ENCODE measurements at places on chromosomes 6 and 20.
A peak's percentile ranks its signal among the peaks of the same experiment; 100 is the strongest.

GRCh38 chr20:37238935-37239451, 22.6 kb downstream of the GHRH start:
- no peak overlapping the region for H3K4me3 ChIP-seq
- peaks cover 34% of the 10 kb centered on the region for H3K4me1 ChIP-seq
- DNase-seq, result no peak
- H3K36me3 ChIP-seq, result peaks cover 83% of the 10 kb centered on the region
- no peaks in the 10 kb centered on the region for H3K27me3 ChIP-seq

DNA sequence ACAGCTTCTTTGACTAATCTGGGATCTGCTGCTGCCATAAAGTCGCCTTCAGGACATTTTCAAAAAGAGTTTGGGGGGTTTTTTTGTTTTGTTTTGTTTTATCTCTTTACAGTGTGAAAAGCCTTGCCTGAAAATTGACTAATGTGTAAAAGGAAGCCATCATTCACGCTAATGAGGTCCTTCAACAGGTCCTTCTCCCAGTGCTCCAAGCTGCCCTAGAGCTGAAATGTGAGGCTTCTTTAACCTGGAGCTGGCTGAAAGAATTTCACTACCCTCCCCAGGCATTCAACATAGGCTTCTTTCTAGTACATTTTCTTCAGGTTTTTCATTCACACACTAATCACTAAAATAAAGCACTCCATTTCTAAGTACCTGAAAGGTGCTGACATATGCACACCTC, 145.1 kb upstream of the PRDM1 start:
- H3K36me3 ChIP-seq, result no peaks in the 10 kb centered on the region
- H3K27me3 ChIP-seq, result no peaks in the 10 kb centered on the region
- no peak overlapping the region for H3K27ac ChIP-seq
- H3K4me3 ChIP-seq, result no peak overlapping the region
- DNase-seq, result no peak

- H3K27me3 ChIP-seq, result no peaks in the 10 kb centered on the region
- H3K4me3 ChIP-seq, result no peak overlapping the region
- H3K4me1 ChIP-seq, result no peaks in the 10 kb centered on the region
- H3K27ac ChIP-seq, result no peak overlapping the region
- DNase-seq, result no peak
Measured at GRCh38 chr6:2196079-2196679, 49.2 kb downstream of the GMDS start.

GRCh38 chr20:48603819-48604405, 223.9 kb downstream of the PREX1 start:
- H3K36me3 ChIP-seq, result no peaks in the 10 kb centered on the region
- H3K4me3 ChIP-seq, result no peak overlapping the region

DNA sequence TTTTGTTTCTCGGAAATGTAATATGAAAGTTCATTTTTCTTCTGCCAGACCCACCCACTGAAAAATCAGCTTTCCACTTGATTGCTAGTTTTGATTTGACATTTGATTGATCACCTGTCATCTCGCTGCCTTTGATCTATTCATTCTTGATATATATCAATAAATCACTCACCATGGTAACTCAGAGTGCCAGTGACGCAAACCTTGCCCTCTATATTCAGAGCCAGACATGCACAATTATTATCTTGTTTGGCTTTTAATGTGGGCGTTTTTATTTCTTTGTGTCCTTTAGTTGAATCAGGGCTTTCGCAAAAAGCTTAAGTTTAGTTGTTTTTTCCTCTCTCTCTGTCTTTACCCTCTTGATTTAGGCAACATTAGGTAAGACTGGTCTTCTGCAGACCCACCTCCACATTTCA, 2.0 kb downstream of the TSHZ2 start:
- H3K27me3 ChIP-seq, result no peaks in the 10 kb centered on the region
- DNase-seq, result no peak
- H3K27ac ChIP-seq, result no peak overlapping the region
- H3K36me3 ChIP-seq, result no peaks in the 10 kb centered on the region
- H3K4me1 ChIP-seq, result peaks cover 4% of the 10 kb centered on the region
- H3K4me3 ChIP-seq, result peak overlapping the region; percentile 44

DNA sequence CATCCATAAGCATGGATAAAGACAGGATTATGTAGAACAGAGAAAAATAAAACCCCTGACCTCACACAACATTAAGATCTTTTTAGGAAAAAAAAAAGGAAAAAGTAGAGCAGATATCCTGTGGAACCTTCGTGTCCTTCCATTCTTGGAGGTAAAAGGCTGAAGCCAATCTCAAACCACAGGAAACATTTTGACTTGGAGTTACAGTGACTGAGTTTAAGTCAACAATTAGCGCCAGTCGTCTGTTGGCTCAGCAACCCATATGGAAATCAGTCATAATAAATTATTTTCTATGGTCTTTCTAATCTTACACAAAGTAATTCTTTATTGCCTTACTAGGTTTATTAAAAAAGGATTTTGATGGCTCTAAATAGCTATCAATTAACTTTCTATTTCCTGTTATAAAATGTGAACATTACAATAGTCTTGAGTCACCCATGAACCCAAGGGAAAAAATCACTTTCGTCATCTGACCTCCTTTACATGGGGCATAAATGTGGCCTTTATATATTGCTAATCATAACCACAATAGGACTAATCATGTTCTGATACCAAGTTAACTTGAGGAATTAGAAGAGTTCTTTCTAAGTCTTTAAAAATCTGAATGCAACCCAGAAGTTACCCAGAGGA, 592.9 kb downstream of the TFAP2B start:
- no peaks in the 10 kb centered on the region for H3K4me1 ChIP-seq
- no peak overlapping the region for H3K27ac ChIP-seq
- H3K36me3 ChIP-seq, result no peaks in the 10 kb centered on the region
- H3K4me3 ChIP-seq, result no peak overlapping the region
- DNase-seq, result no peak
- H3K27me3 ChIP-seq, result no peaks in the 10 kb centered on the region

- no peaks in the 10 kb centered on the region for H3K36me3 ChIP-seq
- H3K27me3 ChIP-seq, result no peaks in the 10 kb centered on the region
- DNase-seq, result no peak
- H3K27ac ChIP-seq, result no peak overlapping the region
- H3K4me1 ChIP-seq, result no peaks in the 10 kb centered on the region
Measured at GRCh38 chr20:4488407-4489339, 233.0 kb upstream of the PRND start.

- peaks cover 14% of the 10 kb centered on the region for H3K4me1 ChIP-seq
- no peaks in the 10 kb centered on the region for H3K27me3 ChIP-seq
- no peak overlapping the region for H3K4me3 ChIP-seq
- no peaks in the 10 kb centered on the region for H3K36me3 ChIP-seq
- no peak for DNase-seq
- no peak overlapping the region for H3K27ac ChIP-seq
Measured at GRCh38 chr6:165647041-165647440, 16.0 kb downstream of the PDE10A start.

GRCh38 chr6:90859612-90860011, 272.7 kb upstream of the MAP3K7 start:
- H3K4me3 ChIP-seq, result no peak overlapping the region
- no peak overlapping the region for H3K27ac ChIP-seq
- no peaks in the 10 kb centered on the region for H3K36me3 ChIP-seq

DNA sequence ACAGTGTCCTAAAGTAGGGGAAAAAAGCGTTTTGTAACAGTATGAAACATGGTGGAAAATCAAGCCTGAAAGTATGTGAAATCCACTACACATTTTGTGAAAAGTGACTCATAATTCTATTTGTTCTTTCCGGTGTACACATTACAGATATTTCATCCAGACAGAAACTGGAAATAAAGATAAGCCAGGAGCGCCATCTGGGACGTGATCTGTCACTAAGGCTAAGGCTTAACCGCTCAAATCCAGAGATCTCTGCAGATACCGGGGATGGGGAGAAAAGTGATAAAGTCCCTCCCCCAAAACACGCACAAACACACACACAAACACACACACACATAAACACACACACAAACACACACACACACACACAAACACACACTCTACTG, 26.6 kb upstream of the SRSF6 start:
- no peaks in the 10 kb centered on the region for H3K36me3 ChIP-seq
- no peak for DNase-seq
- no peak overlapping the region for H3K4me3 ChIP-seq
- H3K27me3 ChIP-seq, result no peaks in the 10 kb centered on the region
- H3K27ac ChIP-seq, result no peak overlapping the region

- no peak for DNase-seq
- peaks cover 63% of the 10 kb centered on the region for H3K36me3 ChIP-seq
- H3K4me3 ChIP-seq, result no peak overlapping the region
- no peaks in the 10 kb centered on the region for H3K27me3 ChIP-seq
- no peaks in the 10 kb centered on the region for H3K4me1 ChIP-seq
Measured at GRCh38 chr6:36217946-36218345, 21.4 kb downstream of the BRPF3 start.

GRCh38 chr6:75213112-75213511, 7.3 kb upstream of the COL12A1 start:
- H3K27me3 ChIP-seq, result no peaks in the 10 kb centered on the region
- H3K4me3 ChIP-seq, result no peak overlapping the region
- H3K36me3 ChIP-seq, result no peaks in the 10 kb centered on the region
- no peak overlapping the region for H3K27ac ChIP-seq

- H3K4me1 ChIP-seq, result no peaks in the 10 kb centered on the region
- no peaks in the 10 kb centered on the region for H3K36me3 ChIP-seq
- H3K27ac ChIP-seq, result no peak overlapping the region
Measured at GRCh38 chr20:5511930-5512329, 195.2 kb upstream of the PROKR2 start.

- H3K4me1 ChIP-seq, result peaks cover 62% of the 10 kb centered on the region
- H3K27me3 ChIP-seq, result no peaks in the 10 kb centered on the region
- no peak for DNase-seq
- no peaks in the 10 kb centered on the region for H3K36me3 ChIP-seq
- H3K27ac ChIP-seq, result no peak overlapping the region
Measured at GRCh38 chr6:37940074-37940847, 120.7 kb downstream of the ZFAND3 start.

GRCh38 chr6:25196464-25196863, 82.7 kb upstream of the CARMIL1 start:
- H3K4me1 ChIP-seq, result peaks cover 27% of the 10 kb centered on the region
- no peak overlapping the region for H3K4me3 ChIP-seq
- no peak overlapping the region for H3K27ac ChIP-seq
- no peaks in the 10 kb centered on the region for H3K27me3 ChIP-seq

DNA sequence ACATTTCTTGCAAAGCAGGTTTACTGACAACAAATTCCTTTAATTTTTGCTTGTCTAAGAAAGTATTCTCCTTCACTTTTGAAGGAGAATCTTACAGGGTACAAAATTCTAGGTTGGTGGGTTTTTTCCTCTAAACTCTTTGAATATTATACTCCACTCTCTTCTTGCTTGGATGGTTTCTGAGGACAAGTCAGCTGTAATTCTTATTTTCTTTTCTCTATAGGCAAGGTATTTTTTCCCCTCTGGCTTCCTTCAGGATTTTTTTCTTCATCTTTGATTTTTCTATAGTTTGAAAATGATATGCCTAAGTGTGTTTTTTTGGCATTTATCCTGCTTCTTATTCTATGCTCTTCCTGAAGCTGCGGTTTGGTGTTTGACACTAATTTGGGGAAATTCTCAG, 112.5 kb upstream of the HIVEP1 start:
- DNase-seq, result no peak
- no peaks in the 10 kb centered on the region for H3K27me3 ChIP-seq
- H3K4me3 ChIP-seq, result no peak overlapping the region
- no peak overlapping the region for H3K27ac ChIP-seq
- no peaks in the 10 kb centered on the region for H3K4me1 ChIP-seq

DNA sequence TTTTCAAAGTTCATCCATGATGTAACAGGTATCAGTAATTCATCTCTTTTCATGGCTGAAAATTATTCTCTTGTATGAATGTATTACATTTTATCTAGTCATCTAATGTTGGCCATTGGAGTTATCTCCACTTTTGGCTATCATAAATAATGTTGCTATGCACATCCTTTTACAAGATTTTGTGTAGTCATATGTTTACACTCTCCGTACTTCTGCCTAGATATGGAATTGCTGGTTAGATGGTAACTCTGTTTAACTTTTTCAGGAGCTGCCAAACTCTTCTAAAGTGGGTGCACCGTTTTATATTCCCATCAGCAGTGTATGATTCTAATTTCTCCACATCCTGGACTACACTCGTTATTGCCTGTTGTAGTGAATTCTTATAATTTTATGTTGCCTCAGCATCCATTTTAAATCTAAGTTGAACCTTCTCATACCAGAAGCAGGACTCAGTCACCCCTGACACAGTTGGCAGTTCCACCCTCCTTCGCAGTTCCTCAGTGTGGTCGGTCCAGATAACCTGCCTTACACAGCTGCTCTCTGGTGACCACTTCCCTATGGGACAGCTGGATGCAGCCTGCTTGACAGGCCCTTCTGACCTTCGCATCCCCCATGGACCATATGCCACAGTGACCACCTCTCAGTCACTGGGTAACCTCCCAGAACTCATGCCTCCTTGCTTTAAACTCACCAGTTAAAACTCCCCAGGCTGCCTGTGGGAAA, 33.9 kb downstream of the KIZ start:
- H3K36me3 ChIP-seq, result peaks cover 17% of the 10 kb centered on the region
- H3K4me3 ChIP-seq, result no peak overlapping the region
- no peaks in the 10 kb centered on the region for H3K4me1 ChIP-seq
- H3K27me3 ChIP-seq, result no peaks in the 10 kb centered on the region

DNA sequence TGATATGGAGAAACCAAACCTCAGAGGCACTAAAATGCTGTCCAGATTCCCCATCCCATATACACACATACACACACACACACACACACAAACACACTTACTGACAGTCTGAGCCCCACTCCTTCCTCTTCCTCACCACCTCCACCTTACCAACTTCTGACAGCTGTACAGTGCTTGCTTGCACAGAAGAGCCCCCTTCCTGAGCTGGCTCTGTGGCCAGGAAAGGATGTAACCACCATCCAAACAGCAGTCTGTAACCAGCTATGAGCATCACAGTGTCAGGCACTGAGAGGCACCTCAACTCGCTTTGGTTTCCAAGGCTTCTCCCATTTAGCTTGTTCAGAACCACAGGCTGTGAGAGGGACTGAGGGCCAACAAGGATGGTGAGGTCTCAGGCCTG, 5.9 kb upstream of the C6orf136 start:
- no peak overlapping the region for H3K27ac ChIP-seq
- peaks cover 8% of the 10 kb centered on the region for H3K36me3 ChIP-seq
- DNase-seq, result no peak
- H3K4me3 ChIP-seq, result no peak overlapping the region
- no peaks in the 10 kb centered on the region for H3K27me3 ChIP-seq

DNA sequence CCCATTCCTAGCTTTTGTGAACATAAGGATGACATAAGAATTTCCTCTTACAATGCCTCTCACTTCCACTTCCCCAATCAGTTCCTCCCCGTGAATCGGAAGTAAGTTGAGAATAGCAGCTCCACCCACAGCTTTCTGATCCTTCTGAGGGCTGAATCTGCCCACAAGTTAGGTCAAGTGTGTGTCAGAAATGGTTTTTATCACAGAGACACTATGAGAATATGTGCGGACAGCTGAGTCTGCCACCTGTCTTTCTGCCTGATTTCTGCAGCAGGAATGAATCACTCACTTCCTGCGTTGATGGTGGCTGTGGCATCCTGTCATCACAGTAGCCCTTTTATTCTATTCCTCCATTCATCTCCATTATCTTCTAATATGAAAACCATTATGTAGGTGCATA, 70.2 kb downstream of the RIN2 start:
- peak overlapping the region; percentile 23 for H3K27ac ChIP-seq
- H3K4me1 ChIP-seq, result peaks cover 38% of the 10 kb centered on the region
- no peaks in the 10 kb centered on the region for H3K27me3 ChIP-seq
- DNase-seq, result no peak
- no peaks in the 10 kb centered on the region for H3K36me3 ChIP-seq
- H3K4me3 ChIP-seq, result no peak overlapping the region

GRCh38 chr6:100426241-100426640, 38.5 kb downstream of the SIM1 start:
- H3K27me3 ChIP-seq, result no peaks in the 10 kb centered on the region
- no peak overlapping the region for H3K27ac ChIP-seq
- no peaks in the 10 kb centered on the region for H3K36me3 ChIP-seq
- H3K4me1 ChIP-seq, result no peaks in the 10 kb centered on the region
- H3K4me3 ChIP-seq, result no peak overlapping the region

Data from right atrium auricular region (tissue), 2 donors.